Stimulated activated naive CD4-positive, alpha-beta T cell (primary cell): ENCODE measurements at places on chromosomes 11 and 22.

DNA sequence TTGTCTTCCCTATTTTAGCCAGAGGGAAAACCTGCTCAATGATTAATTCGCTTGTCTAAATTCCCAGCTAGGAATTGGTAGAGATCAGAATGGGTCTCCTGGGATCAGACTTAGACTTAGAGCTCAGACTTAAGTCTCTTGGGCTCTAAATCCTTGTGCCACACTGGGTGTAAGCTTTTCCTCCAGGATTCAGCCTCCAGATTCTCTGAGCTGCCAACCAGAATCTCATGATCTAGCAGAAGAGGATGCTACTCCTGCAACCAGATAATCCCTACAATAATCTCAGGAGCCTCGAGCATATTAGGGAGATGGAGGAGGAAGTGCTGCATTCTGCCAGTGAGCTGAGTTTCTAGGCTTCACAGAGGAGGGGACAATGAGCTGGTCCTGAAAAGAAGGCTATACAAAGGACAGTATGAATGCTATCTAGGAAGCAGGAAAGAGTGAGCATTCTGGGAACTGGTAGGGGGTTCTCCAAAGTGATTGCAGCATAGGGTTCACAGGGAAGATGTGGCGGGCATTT lies 211.6 kb upstream of the SESN3 start:
- DNase-seq, result no peak

- no peak for DNase-seq
These were observed 23.4 kb downstream of the ASRGL1 start for GRCh38 chr11:62360685-62361084.

DNA sequence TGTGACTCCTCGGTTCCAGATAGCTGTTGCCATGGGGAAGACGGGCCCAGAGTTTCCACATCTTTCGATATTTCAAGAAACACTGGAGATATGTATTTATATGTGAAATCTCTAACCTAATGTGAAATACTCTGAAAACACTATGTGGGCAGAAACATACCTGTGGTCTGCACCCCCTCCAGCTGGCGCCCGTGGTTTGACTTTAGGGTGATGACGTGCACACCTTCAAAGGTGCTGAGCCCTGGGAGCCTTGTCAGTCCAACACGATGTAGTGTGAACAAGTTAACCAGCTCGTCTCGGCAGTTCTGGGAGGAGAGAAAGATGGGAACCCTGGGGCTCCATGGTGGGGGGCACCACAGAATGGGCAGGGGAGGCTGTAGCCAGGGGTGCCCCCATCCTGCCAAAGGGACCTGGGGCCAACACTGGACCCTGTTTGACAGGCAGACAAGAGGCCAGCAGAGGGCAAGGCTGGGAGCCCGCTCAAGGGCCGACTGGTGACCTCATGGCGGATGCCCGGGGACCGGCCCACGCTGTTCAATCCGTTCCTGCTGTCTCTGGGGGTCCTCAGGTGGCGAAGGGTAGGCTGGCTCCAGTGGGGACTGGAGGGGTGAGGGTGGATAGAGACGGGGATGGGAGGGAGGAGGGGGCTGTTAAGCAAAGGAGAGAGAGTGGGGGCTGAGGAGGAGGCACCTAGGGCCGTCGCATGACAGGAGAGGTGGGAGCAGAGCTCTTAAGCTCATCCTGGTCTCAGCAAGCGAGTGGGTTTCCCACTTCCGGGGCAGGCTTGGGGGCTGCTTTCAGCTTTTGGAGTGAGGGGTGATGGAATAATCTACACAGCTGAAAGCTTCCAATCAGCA lies 43.8 kb downstream of the TRIOBP start:
- DNase-seq, result no peak

DNA sequence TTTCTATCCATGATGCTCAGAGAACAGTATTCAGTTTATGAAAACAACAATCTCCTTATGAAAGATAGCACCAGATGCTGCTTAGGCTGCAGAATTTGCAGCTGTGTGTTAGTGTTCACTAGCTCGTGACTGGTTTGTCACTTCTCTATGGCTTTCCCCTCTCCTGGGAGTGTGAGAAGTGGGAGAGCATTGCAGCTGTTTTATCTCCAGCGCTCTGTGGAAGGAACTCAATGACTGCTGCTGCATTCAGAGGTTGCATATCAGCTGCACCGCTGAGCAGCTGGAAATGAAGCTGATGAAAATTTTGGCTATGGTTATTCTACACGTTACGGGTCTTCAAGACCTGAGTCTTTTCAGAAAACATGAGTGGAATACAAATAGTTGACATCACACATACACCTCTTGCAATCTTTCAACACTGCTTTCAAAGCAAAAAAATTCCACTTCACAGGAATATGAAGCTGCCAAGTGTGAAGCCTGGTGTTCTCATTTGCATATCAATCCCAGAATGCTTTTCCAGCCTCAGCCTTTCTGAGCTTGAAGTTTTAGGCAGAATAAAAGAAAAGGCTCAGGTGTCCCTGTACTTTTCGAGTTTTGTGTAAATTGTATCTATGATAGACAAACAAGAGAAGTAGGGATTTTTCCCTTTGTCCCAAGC lies 149.3 kb upstream of the DDI1 start:
- no peak for DNase-seq

DNA sequence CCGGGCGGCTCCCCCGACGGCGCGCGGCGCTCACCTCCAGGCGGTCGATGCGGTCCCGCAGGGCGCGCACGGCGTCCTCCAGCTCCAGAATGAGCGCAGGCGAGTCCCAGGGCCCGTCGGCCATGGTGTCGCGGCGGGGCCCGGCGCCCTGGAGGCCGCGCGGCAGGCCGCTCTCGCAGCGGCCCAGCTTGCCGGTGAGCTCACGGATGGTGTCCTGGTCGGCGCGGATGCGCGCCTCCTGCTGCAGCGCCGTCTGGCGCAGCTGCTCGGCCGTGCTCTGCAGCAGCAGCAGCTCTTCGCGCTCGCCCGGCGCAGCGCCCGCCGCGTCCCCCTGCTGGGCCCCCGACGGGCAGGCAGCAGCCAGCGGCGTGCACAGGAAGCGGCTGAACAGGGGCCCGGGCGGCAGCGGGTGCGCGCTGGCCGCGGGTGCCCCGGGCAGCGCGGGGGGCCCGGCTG lies 599 bp downstream of the NPTXR start:
- peak; percentile 44 for DNase-seq

DNA sequence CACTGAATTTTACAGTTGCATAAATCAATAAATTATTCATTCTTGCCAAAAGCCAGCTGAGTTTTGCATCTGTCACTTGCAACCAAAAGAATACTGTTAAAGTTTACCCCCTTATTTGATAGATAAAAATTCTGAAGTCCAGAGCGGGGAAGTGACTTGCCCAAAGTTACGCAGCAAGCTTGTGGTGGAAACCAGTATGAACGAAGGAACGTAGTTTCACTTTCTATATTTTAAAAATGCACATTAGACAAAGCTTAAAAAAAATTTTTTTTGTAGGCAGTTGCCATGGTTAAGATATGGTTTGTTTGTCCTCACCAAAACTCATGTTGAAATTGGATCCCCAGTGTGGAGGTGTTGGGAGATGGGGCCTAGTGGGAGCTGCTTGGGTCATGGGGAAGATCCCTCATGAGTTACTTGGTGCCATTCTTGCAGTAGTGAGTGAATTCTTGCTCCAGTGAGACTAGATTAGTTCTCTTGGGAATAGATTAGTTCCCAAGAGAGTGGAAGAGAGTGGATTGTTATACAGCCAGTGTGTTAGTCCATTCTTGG lies 46.3 kb upstream of the SEZ6L start:
- no peak for DNase-seq
